Stimulated activated CD4-positive, alpha-beta T cell treated with anti-CD3 and anti-CD28 coated beads, TNF-alpha, amount 100 ng/mL, for 24 hours (primary cell): ENCODE measurements at places on chromosomes 6 and 20.

GRCh38 chr6:165571721-165572132 lies 91.3 kb downstream of the PDE10A start:
- no peak for DNase-seq

DNA sequence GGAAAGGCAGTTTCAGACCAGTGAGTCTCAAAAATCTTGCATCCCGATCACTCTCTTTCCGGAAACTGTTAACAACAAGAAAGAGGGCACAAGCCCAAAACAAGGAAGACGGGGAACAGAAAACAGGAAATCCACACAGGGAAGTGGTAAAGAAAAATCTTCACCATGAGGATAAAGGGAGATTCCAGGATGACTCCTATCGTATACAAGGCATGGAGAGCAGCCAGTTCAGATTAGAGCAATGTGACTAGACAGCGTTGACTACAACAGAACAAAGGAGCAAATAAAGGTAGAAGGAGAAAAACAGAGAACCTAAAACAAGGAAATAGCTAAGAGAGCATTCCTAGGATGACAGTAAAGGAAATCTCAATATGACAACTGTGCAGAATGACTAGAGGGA lies 26.5 kb downstream of the VNN1 start:
- DNase-seq: no peak

DNA sequence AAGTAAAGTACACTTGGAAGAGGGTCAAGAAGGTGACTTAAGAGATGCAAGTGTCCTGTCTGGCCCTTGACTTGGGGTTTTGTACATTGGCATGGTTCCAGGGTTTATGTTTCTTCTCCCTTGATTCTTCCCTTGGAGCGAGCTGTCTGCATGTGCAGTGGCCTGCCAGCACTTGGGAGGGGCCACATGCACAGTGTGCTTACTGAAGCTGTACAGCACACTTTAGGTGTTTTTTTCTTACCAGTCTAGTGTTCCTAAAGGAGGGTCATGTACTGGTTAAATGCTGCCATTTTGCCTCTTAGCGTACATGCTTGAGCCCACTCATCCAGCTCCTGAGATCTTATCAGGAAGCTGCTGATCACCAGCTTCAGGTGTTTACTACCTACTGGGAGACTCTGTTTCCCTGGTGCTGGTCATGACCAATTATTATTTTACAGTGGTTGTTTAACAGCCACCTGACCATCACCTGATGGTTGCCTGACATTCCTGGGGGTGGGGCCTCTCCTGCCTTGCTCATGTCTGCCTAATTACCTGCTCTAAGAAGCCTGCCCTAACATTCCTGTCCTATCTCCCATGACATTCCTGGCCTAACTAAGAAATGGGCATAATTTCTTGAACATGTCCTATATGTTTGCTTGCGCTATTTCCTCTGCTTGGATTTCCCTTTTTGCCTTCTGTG lies 182.9 kb downstream of the MCHR2 start:
- DNase-seq: no peak

DNA sequence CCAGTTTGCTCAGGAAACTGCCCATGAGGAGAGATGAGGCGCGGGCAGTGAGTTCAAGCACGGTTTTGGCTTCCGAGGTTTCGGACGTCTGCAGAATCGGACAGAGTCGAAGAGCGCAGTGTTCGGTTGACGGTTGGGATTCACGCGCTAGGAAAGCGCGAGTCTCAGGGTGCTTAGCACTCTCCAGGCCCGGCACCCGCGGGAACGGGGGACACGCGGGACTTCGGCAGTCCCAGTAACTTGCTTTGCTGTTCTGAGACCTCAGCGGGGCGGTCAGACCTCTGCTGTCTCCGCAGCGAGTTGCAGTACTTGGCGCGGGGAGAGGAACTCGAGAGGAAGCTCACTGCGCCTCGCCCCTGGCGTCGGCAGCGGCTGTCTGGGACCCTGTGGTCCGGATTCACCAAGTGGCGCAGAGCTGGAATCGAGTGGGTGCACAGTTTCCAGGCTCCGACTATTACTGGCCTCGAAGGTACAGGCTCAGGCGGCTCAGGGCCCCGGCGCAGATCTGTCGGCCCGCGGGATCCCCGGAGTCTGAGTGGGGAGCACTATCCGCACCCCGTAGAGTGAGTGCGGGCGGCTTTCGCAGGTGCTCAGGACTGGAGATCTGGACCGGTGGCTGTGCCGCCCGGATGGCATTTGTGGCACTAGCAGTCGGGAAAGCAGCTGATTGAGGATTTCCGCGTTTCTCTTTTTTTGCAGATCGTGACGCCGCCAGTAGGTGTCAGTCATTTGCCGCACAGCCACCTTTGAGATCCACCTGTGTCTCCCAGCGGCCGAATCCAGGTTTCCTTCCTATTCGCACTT lies at the start of gene POM121L2:
Gene POM121L2 (minus strand): TSS at position 128 of the 804 bp plus-strand sequence. CDS start 103 bp downstream, at position 25.
- peak; percentile 40 for DNase-seq

- DNase-seq: no peak
Measured at GRCh38 chr6:68506911-68507310, 128.2 kb upstream of the ADGRB3 start.

- peak; percentile 70 for DNase-seq
Measured at GRCh38 chr6:26156850-26157250, 69.6 kb downstream of the HFE start.

- no peak for DNase-seq
Measured at GRCh38 chr20:10105046-10105445, 70.3 kb downstream of the ANKEF1 start.

DNA sequence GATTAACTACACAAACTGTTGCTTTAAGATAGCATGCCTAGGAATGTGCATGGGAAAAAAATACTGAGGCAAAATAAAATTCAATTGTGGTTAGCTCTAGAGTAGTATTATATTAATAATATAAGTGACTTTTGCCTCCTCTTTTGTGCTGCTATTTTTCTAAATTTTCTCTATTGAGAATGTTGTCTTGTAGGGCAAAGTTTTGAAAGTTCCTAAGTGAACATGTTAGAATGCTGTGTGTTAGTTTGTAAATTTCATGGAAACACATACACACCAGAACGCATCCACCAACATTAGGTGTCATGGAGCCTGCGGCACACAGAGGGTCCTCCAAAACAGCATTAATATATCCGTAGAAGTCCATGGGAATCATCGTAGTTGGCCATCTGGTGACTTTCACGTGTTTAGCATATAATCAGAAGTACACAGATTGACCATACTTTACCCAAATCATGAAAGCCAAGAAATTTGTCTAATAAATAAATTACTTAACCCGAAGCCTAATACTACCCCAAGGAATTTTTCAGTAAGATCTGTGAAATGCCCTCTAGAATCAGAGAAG lies 25.6 kb downstream of the ARHGAP18 start:
- no peak for DNase-seq

DNA sequence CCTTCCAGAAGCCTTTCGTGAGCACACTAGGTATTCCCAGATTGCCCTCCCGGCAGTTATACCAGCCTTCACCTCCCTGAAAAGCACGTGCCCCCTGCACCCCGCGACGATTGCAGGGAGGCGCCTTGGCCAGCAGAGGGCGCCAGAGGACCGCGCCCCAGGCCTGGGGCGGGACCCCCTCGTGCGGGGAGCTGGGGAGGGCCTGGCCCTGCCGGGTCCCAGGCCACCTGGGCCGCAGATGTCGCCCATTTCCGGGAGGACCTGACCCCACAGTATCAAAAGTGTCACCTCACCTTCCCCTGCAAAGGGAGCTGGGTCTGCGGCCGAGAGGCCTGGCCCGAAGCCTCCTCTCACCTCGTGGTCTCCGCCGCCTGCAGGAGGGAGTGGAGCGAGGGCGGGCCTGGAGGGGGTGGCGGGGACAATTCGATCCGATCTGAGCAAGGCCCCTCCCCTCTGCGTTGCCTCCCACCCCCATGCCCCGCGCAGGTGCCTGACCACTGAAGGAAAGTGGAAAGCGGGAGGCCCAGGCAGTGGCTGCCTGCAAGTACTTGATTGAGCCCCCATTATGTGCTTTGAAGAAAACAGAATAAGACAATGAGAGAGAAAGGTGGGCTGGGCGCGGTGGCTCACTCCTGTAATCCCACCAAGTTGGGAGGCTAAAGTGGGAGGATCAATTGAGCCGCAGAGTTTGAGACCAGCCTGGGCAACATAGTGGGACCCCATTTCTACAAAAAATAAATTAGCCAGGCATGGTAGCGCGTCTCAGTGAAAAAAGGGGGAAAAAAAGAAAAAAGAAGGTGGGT lies 3.5 kb upstream of the SNAI1 start:
- DNase-seq: peak; percentile 59

DNA sequence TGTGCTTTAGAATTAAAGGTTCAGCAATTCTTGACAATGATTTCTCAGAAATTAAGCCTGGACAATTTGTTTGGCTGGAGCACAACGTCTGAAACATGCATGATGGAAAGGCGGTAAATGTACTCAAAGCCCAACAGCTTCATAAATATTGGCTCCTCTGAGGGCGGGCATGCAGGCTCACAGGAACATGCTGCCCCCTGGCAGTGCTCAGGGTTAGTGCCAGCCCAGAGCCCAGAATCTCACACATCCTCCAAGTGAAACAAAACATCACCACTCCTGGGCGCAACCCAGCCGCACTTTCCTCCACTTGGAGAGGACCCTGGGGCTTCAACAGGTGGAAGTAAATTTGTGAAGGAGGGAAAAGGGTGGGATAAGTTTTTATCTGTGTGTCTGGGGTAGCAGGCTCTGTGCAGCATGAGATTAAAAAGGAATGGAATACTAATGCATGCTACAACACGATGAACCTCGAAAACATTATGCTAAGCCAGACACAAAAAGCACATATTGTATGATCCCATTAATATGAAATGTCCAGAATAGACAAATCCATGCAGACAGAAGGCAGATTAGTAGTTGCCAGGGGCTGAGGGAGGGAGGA lies 54.1 kb upstream of the PTPRT start:
- no peak for DNase-seq

DNA sequence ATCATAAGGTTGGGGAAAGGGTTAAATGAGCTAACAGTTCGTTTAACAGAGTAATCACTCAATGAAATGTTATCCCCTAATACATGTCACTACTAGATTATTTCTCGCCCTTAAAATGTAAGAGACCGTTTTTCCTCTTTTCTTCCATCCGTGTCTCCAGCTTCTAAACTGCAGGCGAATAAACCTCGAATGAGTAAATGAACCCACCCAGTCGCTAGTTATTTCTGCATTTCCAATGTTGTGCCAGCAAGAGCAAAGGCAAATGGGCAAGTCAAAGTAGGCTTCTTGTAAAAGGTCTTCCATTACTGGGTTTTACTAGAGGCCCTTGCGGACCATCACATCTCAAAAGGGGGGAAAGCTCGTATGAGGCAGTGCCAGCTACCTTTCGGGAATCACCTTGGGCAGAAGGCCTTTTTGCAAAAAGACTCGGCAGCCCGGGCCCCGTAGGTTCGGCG lies 400 bp upstream of the SMAP1 start:
- no peak for DNase-seq

GRCh38 chr20:8156235-8157079 lies 24.4 kb downstream of the PLCB1 start:
- DNase-seq: no peak

DNA sequence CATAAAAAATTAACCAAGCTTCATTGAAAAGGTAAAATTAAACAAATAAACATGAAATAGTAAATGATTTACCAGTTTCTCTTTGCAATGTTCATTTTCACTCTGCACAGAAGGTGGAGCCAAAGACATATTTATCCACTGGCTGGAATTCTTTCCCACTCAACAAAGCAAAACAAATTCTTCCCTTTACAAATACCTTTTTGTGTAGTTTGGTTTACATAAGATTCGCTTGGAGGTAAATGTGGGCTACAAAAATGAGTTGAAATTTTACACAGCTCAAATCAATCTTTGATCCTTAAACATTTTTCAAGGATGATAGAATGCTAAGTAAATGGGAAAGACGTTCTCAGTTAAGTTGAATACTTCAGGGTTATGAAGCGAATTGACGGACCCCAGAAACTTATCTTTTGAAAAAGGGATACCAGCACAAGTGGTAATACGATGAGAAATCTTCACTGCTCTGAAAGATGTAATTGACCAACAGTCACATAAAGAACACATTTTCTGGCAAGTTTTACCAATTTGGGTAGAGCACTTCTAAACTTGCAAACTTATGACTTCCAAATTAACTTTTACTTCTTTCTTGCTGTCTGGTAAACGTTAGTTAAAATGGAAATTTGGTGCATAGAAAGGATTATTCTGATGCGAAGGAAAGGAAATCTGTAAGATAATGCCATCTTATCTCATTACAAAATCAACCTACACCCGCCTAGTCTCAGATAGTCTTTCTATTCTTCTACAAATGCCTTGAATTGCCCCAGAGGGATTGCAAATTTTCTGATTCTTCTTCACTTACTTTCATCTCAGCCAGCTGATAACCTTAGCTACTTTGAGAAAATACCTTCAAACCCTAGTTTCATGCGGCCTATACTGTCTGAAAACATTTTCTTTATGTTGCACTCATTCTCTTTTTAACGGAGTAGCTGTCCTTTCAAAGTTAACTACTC lies 4.7 kb upstream of the GJA1 start:
- DNase-seq: no peak

- DNase-seq: no peak
Measured at GRCh38 chr6:35248300-35248699, 11.2 kb upstream of the ZNF76 start.

- DNase-seq: no peak
Measured at GRCh38 chr6:132204591-132204990, 196.7 kb downstream of the MOXD1 start.

GRCh38 chr20:8155812-8156211 lies 23.7 kb downstream of the PLCB1 start:
- DNase-seq: no peak

GRCh38 chr6:118750143-118750542 lies 98.8 kb upstream of the CEP85L start:
- no peak for DNase-seq

DNA sequence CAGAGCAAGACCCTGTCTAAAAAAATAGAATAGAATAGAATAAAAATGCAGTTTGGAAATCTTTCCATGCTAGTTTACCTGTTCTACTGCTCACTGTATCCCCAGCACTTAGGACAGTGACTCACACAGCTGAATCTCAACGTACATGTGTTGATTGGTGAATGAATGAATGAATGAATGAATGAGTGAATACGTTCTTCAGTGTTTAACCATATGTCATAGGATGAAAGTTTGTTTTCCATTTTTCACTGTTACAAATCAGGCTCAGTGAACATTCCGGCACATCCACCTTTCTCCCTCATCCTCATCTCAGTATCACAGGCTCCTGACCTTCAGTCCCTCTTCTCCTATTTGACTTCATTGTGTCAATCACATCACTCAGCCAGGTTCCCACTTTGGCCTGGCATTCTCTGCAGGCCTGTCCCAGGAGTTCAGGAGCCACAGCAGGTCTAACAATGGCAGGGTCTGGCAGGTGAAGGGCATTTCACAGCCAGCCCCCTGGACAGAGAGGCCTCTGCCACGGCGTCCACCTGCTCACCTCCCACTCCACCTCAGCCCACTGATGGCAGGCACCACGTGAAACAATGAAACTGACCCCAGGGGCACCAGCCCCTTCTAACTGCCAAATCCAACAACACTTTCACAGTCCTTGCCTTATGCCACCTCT lies 7.9 kb downstream of the ZC3H12D start:
- no peak for DNase-seq

- DNase-seq: peak; percentile 55
Measured at GRCh38 chr20:25294459-25295385, 46.8 kb downstream of the PYGB start.
